ENCODE measurements at places on chromosomes 7 and 10.

GRCh38 chr7:136495081-136495480, 373.4 kb upstream of the CHRM2 start:
- no peak for DNase-seq

- DNase-seq: no peak
Observed at GRCh38 chr10:88659725-88660597, 4.3 kb upstream of the LIPF start.

- no peak for DNase-seq
Observed at GRCh38 chr7:7803715-7804178, 85.3 kb upstream of the RPA3 start.

DNA sequence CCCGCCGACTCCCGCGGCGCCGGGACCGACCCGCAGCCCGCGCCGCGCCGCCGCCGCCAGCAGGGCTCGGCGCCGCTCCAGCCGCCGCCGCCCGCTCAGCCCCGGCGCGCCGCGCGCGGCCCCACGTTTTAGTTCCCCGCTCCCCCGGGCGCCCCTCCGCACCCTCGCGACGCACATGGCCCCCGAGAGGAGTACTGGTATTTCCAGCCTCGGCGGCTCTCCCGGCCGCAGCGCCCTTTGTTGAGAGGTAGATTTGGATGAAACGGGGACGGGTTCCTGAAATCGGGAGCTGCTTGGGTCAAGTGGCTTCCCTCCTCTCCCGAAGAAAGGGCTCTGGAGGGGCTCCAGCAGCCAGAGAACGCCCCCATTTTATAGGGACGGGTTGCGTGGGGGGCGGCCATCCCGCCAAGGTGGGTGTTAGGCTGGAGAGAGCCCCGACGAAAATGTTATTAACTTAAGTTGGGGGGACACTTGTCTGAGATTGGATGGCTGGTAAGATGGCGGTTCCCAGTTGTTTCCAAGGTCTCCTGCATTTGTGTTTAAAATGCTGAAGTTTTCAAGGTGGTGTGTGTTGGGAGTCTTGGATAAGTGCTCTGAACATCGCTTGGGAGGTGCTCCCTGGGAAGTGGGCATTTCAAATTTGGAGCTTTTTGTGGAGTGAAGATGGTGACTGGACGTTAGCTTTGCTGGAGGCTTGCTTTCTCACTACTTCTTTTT, 1.2 kb downstream of the BMI1 start:
- DNase-seq: no peak

DNA sequence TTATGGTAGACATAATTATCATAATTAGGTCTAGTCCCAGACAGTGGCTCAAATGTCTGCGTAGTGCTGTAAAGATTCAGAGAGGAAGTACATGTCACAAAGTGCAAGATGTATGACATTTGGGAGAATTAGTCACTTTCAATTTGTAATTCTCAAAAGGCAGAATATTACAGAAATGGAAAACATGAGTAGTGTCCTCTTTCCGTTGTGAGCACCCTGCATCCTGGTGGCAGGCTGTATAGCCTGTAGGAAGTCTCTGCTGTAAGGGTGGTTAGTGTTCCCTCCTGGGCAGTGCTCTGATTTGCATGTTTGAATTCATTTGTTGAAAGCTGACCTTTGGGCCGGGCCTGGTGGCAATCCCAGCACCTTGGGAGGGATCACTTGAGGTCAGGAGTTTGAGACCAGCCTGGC, 17.0 kb downstream of the CDK14 start:
- DNase-seq: no peak

DNA sequence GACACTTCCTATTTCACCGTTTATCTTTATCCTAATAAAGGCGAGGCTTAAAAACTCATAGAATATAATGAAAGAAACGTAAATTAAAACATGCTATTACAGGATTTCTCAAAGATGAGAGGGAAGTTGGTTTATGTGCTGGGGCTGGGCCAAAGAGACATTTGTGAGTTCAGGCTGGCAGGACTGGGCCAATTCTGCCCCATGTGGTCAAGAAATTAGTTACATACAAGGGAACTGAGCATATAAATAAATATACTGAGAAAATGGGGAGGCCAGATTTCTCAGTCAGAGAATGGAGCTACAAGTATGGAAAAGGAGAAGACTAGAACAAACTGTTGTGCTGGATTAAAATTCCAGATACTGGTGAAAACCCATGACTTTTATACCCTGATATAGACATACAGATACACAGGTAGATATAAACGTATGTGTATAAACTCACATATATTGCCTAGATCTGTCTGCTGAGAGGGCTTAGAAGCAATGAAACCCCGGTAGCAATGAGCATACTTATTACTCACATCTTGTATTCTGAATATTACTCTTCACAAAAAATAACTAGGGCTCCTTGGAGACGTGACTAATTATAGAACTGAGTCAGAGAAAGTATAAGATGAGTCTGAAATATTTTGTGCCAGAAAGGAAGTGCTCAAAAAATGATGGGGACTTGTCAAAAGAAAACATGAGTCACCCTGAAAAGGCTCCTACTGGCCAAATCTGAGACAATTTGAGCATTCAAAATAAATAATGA, 155.7 kb upstream of the FGFR2 start:
- DNase-seq: no peak

DNA sequence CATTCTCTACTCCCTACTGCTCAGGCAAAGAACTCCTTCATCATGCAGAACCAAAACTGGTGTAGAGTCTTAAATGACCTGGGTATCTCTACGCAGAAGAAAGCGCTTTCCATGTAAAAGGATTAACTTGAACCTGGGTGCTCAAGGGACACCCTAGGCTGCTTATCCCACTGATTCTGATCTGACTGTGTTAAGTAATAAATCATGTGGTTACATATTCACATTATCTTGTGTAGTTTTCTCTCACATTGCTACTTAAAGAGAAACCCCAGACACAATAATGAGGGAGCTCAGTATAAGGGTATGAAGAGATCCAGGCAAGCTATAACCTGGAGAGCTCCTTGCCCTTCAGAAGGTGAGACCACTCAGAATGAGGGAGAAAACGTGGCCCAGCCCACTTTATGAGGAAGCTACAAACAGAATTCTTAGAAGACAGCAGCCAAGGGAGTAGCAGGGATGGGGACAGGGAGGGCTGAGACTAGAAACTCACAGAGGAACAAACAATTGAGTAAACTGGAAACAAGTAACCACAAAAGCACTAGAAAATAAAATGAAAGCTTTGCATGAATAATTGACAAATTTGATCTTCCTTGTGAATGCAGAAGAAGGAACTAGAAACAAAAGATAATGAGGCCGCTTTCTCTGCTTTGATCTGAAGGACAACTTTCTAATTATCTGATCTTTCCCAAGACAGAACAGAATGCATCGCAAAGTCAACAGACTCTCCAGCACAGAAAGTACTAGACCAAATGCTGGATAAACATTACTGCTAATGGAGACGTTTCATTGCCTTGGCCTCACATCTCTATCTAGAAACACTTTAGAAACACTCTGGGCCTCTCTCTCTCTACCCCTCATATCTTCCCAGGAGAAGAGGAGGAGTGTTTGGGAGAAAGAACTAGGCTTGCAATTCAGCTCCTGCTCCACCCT, 76.1 kb downstream of the LRRC17 start:
- no peak for DNase-seq

GRCh38 chr7:87263537-87263936, 44.0 kb upstream of the TMEM243 start:
- no peak for DNase-seq

DNA sequence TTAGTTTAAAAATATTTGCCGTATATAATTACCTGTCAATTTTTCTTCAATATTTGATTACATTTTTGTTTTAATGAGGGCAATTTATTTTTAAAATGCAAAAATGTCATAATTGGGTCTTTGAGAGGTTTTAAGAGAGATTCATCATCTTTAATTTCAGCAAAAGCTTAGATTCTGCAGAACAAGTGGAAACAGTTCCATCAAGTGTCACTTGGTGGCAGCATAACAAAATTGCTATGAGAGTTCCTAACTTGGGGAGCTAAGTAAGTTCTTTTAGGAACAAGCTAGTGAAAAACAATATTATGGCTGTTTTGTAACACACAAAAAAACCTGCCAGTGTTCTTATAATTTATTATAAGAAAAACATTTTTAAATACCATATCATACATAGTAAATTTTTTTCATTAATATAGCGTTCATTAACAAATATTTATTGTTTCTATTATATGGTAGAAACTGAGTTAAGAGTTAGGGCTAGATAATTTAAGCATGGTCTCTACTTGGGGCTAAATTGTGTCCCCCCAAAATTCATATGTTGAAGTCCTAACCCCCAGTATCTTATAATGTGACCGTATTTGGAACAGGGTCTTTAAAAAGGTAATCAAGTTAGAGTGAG, 155.2 kb downstream of the MAGI2 start:
- DNase-seq: no peak

DNA sequence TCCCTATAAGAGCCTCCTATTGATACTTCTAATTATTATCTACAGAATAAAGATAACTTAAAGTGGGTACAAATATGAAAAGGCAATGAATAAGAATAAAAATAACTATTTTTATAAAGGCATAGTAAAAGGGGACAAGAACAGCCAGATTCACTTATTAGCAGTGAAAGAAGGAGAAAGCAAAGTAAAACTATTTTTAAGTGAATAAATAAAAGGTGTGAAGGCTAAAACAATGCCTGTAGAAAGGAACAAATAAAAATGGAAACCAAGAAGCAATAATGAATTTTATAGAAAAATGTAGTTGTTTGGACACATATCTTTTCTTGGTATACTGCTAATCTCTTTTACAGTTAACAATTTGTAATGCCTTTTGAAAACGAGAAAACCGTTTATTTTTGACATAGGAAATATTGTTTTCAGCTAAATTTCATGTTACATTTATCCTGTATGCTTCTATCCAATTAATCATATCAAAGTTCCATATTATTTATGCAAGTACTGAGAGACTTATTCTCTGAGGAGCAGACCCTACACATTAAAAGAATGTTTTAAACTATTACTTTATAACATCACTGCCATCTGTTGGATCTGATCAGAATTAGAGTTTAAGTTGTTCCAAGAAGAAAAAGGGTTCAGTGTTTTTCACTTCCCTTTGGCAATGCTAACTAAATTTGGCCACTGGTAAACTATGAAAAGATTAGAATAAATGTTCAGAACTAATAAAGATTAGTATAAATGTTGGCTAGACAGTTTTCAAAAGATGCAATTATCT, 59.1 kb downstream of the ARMC3 start:
- no peak for DNase-seq

GRCh38 chr10:35795131-35795824, 153.2 kb upstream of the FZD8 start:
- DNase-seq: no peak

DNA sequence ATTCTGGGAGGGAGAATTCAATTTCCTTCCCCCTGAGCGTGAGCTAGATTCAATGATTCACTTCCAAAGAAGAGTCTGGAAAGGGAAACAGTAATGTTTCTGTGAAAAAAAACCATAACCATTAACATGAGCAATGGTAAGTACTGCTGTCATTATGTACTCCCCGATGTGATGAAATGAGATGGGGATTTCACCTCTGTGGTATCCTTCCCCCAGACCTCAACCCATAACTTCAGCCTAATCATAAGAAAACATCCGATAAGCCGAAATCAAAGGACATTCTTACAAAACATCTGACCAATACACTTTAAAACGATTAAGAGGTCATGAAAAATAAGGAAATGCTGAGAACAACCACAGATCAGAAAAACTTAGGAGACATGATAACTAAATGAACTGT, 27.2 kb downstream of the EZH2 start:
- no peak for DNase-seq

DNA sequence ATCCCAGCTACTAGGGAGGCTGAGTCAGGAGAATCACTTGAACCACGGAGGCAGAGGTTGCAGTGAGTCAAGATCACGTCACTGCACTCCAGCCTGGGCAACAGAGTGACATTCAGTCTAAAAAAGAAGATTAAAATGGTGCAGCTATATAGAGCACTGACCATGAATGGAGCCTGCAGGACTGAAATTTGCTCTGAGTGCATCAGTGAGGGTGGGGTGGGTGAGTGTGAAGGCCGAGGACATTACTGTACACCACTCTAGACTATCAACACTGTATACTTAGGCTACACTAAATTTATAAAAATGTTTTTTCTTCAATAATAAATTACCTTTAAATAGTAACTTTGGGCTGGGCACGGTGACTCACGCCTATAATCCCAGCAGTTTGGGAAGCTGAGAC, 294.7 kb downstream of the PTPRN2 start:
- DNase-seq: no peak

DNA sequence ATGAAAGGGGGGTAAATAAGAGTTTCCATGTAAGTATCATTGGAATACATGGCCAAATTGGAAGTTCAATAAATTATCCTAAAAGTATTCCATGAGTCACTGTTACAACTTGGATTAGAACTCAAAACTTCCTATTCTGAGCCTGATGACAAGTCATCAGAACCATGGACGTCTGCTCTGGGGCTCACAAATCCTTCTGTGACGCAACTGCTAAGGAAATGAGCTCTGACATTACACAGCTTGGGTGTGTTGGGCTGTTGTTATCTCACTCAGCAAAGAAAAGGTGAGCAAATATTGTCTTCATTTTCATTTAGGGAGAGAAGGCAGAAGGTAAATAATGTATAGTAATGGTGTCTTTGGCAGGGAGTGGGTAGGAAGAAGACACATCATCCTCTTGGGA, 214.8 kb upstream of the ADO start:
- no peak for DNase-seq

DNA sequence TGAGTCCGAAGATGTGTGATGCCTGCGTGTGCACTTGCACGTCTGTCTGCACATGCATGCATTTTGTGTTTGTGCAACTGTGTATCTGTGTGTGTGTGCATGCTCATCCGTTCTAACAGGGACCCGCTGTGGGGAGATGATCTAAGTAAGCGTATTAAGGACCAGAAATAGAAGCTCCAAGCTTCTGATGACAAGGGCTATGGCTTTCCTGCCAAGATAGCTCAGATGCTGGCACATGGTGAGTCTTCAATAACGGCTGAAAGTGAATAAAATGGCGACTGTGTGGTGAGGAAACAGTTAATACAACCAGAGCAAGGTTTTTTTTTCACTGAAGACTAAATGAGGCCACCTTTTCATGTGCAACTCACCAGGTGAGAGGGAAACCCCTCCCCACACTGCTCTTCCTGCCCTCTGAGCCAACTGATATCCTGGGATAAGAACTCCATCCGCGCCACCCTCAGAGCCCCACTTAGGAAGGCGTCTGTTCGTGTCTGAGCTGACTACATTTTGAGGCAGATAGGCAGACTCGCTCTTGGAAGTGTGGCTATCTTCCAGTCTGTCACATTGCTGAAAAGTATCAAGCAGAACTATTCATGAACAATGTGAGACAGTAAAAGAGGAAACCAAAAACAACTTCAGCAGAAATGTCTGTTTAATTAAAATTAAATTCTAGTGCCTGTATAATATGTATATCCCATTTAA, 47.4 kb upstream of the TCERG1L start:
- no peak for DNase-seq

All from stimulated activated CD8-positive, alpha-beta memory T cell treated with anti-CD3 and anti-CD28 coated beads, Interleukin-7, amount 100 ng/mL, for 1 hour (primary cell).